ENCODE measurements at places on chromosomes 6 and 20.

DNA sequence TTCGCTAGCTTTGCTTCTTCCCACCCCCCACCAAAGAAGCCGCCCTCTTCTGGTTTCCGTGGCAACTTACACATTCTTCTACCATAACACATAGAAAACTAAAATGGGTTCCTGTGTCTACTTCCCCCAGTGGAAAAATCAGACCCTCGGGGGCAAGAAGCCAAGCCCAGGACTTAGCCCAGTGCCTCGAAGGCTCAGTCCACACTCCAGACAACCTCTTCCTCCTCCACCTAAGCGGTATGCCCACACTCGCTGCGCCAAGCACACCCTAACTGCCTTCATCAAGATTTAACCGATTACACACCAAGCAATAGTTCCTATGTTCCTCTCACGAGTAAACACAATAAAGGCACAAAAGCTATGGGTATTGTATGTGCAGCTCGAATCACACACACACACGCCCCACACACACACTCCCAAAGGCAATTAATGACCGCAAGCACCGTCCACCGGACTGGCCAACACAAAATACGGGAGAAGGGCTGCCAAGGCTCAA lies 537 bp downstream of the PPIL4 start:
- peak; percentile 74 for DNase-seq

DNA sequence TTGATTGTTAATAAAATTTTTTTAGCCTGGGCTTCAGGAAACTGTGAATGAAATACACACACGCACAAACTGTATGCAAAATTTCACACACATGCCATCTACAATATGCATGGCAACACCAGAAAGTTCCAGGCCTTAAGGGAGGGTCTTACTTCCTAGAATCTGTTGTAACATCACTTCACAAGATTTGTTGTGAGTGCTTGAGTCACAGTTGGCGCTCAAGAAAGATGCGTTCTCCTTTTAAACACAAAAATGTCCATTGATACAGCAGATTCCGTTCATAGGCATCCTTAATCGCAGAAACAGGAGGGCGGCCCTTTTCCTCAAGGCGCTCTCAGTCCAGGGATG lies 485 bp upstream of the RTF2 start:
- no peak for DNase-seq

- peak; percentile 64 for DNase-seq
These were observed 87.6 kb downstream of the AGPAT4 start for GRCh38 chr6:161186173-161186769.

- no peak for DNase-seq
These were observed 139.2 kb downstream of the BACH2 start for GRCh38 chr6:90157441-90157840.

DNA sequence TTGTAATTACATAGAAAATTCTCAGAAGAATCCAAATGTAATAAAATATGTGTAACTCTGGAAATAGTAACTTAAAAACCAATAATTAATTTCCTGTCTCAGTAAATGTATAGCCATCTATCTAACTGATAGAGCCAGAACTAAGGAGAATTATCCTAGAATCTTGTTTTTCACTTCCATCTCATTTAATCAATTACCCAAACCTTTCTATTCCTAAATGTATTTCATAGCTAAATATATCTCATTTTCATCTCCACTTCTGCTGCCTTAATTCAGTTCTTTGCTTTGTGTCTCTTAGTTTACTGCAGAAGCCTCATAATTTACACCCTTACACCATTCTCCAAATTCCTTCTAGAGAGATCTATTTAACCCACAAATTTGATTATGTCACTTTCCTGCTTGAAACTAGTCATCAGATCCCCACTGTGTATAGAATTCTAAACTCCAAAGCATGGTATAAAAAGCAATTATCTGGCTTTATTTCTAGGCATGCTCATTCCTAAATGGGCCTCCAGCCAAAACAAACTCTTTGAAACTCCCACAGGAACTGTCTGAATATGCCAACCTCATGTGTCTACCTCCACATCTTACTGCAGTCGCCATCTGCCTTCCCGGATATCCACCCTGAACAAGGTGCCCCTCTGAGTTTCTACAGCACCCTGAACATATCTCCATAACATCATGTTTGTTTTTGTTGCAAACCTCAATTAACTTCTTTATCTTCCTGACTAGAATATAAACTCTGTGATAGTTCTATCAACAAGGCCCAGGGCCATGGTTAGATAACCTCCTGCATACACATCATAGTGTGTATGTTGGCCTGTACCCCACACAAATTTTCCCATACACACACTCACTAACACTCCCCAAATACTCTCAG lies 70.5 kb upstream of the ADTRP start:
- DNase-seq: no peak

DNA sequence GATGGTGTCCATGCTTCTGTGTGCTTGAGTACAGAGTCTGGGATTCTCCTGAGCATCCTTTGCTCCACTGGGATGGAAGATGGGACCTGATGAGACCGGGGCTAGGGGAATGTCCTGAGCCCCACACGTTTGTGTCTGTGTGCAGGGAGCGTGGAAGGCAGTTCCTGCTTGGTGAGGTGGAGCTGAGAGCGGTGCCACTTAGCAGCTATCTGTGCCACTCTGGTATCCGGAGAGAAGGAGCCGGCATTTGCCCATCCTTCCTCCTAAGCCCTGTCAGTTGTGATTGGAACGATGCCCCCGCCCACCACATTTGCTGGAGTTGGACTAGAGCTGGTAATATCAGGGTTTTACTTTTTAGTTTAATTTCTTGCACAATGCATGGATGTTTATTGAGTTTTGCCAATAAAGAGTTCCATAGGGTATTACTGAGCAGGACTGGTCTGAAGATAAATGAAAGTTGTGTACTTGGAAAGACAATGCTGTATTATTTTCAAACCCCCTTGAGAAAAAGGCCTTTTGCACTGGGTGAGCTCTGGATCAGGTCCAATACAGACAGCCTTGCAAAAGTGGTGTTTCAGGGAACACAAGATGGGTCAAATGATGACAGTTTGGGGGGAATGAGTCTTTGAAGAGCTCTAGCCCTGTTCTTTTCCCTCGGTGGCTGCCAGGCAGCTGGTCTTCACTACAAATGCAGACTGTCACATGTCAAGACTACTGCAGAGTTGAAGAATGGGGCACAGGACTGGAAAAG lies 130.8 kb downstream of the SYCP2 start:
- no peak for DNase-seq

GRCh38 chr6:136466777-136467176 lies 83.4 kb downstream of the MAP7 start:
- no peak for DNase-seq

- peak; percentile 30 for DNase-seq
These were observed 3.6 kb downstream of the MAP3K7 start for GRCh38 chr6:90583179-90583835.

All from Kasumi-1 (cell line).